ENCODE measurements at places on chromosomes 5 and 9.

- DNase-seq = no peak
These were observed 6.5 kb upstream of the FGF1 start for GRCh38 chr5:142692321-142692894.

DNA sequence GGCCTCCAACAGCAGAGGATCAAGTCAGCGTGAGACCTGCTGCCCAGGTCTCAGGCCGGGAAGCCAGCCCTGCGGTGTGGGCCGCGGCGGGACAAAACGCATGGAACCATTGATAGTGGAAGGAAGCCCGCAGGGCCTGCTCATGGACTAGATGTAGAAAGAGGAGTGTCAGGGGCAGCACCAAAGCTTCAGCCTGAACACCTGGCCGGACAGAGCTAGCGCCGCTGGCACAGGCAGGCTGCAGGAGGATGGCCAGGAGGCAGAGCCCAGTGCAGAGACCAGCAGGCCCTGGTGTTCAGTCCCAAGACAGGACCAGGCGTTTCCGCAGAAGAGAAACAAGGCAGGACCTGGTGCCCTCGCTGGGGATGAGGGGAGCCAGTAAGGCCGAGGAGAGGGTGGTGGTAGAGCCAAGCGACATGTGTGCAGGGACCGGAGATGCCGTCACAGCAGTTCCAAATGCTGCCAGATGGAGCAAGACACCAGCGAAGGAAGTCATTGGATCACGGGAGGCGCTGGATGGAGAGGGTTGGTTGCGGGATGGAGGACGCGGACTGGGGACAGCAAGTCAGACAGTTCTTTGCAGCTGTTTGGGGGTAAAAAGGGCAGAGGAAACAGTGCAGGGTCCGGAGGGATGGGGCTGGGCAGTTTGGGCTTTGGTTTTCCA, 42.1 kb upstream of the OLFM1 start:
- no peak for DNase-seq

- no peak for DNase-seq
These were observed 13.0 kb upstream of the C9orf72 start for GRCh38 chr9:27586304-27586703.

GRCh38 chr5:127320032-127320965, 29.7 kb downstream of the MEGF10 start:
- DNase-seq = no peak

- no peak for DNase-seq
These were observed 122.3 kb downstream of the MAST4 start for GRCh38 chr5:66718374-66719002.

DNA sequence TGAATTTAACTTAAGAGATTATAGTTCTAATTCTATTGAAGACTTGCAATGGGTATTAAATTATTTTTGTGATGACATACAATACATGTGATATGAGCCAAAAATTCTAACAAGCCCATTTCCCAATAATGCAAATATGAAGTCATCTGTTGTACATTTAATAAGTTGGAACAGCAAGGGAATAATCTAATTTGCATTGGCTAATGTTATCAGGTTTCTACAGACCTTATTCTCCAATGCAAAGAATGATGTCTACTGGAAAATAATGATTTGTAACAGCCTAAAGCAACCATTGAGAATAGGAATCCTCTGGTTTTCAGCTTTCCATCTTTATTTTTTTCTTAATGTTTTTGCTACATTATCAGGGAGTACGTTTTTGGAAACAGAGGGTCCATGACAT, 89.1 kb upstream of the MINAR2 start:
- no peak for DNase-seq

DNA sequence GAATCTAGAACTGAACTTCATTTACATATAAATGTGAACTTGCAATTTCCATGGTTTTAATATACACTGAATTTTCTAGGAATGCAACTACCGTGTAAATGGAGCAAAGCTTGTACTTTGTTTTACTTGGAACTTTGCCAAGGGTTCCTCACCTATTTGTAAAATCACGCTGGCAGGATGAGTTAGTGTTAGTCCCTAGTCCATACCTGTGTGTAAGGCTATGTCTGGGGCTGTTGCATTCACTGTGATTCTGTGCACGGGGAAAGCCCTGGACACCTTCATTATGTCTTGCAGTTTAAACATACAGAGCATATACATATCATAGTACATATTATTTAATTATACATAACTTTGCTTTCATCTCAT, 119.9 kb downstream of the PAX5 start:
- no peak for DNase-seq

- no peak for DNase-seq
These were observed 71.9 kb downstream of the GDNF start for GRCh38 chr5:37767961-37768360.

DNA sequence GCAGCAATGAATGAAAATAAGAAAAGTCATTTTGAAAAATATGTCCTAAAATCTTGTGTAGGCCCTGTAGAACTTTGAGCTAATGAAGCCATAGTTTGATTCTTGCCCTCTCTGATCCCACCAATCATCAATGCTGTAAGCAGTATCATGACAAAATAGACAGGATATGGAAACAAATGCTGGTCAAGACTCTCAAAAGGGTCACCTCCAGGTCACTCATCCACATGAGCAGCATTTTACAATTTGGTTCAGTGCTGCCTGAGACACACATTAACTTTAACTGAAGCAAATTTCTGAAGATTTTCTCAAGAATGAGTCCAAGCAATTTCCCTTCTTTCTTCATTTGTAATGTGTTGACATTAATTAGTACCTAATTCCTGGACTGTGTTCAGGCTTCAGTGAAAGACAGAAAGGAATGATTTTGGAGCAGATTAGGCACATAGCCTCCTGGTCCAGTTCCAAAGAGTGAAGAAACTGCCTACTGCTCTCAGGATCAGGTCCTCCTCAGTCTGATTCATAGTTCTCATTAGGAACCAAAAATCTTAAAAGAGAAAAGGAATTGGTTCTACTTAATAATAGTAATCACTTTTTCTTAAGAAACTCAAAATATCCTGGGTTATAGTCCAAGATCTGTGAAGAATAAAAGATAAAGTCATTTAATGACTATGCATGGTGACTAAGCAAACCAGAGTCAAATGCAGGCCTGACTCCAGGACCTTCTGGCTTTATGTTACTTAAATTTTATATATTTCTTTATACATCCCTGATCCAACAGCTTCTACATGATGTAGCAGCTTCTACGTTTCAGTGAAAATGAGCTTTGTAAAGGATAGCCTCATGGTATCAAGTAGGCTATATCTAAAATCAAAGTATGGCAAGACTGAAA, 192.1 kb upstream of the RGMB start:
- DNase-seq = no peak

DNA sequence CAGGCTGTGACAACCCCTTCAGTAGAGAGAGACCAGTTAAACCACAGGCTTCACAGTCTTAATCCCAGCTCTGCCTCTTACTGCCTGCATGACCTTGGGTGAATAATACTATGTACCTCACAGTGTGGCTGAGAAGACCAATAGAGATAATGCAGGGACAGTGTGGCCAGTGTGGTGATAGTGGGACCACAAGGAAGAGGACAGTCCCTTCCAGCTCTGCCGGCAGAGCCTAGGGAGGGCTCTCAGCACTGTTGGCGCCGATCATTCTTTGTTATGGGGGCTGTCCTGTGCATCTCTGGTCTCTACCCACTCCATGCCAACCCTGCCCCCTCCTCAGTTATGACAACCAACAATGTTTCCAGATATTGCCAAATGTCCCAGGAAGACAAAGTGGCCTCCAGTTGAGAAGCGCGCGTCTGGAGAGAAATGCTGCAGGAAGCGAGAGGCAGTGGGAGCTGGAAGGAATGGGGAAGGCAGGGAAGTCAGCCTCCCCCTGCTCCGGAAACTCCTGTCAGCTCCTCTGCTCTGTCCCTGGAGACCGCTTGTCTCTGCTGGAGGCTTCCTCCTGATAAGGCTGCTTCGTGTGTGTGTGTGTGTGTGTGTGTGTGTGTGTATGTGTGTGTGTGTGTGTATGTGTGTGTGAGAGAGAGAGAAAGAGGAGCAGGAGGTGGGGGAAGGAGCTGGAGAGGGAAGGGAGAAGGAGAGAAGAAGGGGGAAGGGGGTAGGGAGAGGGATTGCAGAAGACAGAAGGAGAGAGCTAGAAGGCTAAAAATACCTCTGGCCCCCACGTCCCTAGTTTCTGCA, 31.8 kb upstream of the FABP6 start:
- no peak for DNase-seq

GRCh38 chr5:145920542-145921210, 15.7 kb upstream of the SH3RF2 start:
- DNase-seq = no peak

- DNase-seq = no peak
These were observed 40.9 kb downstream of the RAD23B start for GRCh38 chr9:107323836-107324585.

GRCh38 chr5:22926574-22926973, 73.4 kb upstream of the CDH12 start:
- no peak for DNase-seq

GRCh38 chr5:171422902-171423663, 3.6 kb downstream of the FGF18 start:
- no peak for DNase-seq

GRCh38 chr5:28707706-28708105, 1669.3 kb upstream of the CDH9 start:
- DNase-seq = no peak

DNA sequence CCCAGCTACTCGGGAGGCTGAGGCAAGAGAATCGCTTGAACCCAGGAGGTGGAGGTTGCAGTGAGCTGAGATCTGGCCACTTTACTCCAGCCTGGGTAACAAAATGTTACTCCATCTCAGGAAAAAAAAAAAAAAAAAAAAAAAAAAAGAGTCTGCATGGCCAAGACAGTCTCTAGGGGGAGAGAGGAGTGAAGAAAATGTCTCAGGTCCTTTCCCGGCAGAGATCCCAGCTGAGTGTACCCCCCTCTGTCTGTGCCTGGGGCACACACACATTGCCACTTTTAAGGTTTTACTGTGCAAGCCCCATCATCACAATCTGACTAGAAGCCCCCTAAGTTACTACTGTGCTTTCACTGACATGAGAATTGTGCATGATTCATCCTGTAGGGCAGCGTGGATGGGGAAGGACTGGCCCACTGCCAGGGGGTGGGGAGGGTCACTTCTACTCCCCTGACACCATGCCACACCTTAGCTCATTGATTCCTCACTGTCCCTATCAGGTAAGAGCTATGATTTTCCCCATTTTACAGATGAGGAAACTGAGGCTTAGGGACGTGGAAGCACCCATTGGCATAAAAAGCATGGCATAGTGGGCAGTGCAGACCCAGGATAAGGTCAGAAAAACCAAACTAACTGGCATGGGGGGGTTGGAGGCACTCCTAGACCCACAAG, 102.3 kb upstream of the LARP1 start:
- no peak for DNase-seq

DNA sequence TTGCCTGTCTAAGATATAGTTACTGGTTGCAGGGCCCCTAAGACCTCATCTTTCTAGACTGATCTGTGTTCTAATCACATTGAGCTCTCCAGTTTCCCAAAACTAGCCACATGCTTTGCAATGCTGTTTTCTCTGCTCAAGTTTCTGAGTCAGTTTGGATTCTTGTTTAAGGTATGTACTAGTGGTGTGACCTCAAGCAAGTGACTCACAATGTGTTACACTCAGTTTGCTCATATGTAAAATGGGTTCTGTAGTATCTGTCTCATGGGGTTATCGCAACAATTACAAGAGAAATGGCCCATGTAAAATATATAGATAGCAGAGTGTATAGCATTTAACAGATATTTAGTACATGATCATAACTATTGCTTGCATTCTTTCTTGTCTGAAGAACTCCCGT, 153.1 kb upstream of the ELL2 start:
- DNase-seq = no peak

DNA sequence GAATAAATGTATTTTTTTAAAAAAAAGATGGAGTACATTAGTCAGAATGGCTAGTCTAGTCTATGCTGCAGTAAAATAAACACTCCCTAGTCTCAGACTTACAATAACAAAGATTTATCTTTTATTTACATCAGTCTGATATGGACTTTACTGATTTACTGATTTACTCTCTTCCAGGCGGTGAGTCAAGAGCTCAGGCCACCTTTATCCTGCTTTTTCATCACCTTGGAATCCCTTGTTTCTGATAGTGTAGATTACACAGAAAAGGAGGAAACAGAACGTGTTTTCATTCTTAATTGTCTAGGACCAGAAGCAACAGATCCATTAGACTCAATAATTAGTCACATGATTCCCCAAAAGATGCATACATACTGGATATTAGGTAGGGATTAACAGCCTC, 290.1 kb upstream of the TRPC7 start:
- DNase-seq = no peak

DNA sequence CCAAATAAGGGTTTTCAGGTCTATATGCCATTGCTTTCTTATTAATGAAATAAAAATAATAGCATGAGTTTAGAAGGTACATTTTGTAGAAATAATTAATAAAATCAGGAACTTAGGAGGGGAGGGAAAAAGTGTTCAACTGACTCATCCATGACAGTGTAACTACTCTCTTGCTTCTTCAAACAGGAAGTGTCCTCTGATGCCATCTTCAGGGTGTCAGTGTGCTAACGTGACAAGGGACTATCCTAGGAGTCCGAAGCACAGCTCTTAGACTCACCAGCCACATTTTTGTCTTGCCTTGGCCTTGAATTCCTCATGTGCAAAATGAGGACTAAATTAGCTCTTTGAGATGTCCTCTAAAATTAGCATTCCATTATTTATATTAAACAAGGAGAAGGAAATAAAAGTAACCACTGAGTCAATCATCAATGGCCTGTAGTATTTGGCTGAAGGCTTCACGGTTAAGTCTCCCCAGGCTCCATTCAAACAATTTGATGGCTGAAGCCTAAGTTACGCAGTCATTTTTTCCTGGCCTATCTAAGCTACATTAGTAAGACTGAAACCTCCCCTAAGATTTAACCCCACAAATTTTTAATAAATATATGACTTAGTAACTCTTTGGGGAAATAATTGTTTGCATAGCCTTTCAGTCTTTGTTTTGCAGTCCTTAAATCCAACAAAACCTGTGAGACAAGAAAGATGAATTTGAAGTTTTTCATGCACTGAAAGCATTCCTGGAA, 151.1 kb downstream of the ARL15 start:
- no peak for DNase-seq

DNA sequence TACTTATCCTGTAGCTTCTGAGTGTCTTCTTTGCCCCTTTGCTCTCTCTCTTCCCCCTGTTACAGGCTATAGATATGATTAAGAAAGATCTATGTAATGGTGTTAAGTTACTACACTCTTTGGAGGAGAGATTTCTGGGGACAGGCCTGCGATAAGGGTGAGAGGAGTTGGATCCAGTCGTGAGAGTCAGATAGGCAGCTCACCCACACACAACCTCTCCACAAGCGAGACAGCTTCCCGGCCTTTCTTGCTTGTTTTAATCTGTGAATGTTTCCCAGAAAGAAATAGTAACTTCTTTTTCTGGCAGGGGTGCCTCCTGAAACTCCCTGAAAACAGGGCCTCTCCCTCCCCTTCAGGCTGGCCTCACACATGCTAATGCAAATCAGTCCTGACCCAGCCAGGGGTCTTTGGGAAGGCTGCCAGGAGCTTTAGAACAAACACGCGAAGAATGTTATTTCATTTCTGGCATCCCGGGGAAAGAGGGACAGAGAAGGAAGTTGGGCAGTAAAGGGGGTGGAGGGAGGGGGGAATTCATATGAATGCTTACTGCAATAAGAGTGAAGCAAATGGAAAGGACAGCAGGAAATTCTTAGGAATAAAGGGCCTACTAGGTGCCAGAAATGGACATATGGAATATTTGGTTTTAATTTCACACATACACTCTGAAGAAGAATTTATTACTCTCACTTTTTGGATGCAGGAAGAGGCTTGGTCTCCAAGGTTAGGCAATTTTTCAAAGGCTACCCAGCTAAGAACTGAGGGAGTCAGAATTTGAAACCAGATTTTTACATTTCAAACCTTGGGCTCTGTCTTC, 215.8 kb upstream of the TRIM32 start:
- no peak for DNase-seq

Measured in activated CD4-positive, CD25-positive, alpha-beta regulatory T cell treated with anti-CD3 and anti-CD28 coated beads, Interleukin-2, amount 50 U/mL, for 72 hours (primary cell).